Cerebellum (tissue), 4 donors: ENCODE measurements at places on chromosomes 6 and 20.

DNA sequence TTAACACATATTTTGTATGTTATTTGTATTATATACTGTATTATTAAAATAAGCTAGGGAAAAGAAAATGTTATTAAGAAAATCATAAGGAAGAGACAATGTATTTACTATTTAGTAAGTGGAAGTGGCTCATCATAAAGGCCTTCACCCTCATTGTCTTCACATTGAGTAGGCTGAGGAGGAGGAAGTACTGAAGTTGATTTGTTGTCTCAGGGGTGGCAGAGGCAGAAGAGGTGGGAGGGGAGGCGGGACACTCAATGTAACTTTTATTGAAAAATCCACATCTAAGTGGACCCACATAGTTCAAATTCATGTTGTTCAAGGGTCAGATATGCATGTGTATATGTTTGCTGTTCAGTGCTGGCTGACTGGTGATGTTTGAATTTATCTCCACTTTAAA lies 210.2 kb upstream of the CITED2 start:
- no peak for DNase-seq

DNA sequence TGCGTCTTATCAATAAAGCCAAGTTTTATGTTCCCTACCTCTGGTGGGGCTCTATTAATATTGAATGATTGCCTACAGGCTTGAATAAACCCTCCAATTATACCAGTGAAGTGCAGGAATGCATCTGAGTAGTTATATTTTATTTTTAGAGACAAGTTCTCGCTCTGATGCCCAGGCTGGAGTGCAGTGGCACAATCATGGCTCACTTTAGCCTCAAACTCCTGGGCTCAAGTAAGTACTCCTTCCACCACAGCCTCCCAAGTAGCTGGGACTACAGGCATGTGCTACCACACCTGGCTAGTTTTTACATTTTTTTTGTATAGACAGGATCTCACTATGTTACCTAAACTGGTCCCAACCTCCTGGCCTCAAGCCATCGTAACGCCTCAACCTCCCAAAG lies 26.1 kb upstream of the UBE2J1 start:
- DNase-seq, result no peak

DNA sequence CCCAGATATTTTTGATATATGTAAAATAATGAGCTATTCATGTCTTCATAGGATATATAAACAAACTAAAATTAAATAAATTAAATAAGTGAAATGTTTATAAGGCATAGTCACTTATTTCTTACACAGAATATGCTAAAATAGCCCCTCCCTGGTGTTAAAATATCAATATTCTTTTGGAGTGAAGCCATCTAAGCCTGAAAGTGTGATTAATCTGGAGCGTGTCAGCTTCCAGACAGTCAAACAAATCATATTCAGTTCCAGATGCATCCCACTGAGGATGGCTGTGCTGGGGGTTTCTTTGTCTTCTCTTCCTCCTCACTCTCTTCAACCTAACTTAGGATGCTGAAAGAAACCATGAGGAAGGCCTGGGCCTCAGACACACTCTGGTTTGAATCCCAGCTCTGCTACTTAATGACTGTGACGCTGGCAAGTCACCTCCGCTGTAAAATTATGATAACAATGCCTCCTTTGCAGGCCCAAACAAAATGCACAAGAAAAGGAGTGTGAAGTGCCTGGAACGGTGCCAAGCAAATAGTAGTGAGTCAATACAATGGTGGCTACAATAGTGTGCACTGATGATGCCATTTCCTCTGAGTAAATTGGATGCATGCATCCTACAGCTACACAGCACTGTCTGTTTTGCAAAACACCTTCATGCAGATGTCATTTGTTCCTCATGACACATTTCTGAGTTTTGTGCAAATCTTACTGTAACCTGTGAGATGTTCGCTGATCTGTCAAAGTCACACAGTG lies 161.4 kb downstream of the FOXC1 start:
- DNase-seq, result no peak

DNA sequence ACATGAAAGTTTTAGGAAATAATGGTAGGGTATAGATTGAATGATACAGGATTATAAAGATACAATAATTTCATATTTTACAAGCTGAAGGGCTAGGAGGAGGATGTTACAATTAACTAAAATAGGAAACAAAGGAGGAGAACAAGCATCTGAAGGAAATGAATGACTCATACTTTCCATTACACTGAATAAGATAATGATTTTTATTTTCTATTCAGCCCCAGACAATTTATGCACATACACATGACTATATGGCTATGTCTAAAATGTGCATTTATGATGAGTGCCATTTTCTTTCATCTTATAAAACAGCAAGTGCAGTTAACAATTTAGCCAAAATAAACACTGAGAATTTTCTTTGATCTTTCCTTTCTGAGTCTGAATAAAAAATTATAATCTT lies 994.6 kb upstream of the ADGRB3 start:
- no peak for DNase-seq

- no peak for DNase-seq
Observed at GRCh38 chr6:127606131-127606562, 29.2 kb downstream of the C6orf58 start.

- no peak for DNase-seq
Observed at GRCh38 chr6:52013035-52013434, 74.4 kb downstream of the PKHD1 start.

DNA sequence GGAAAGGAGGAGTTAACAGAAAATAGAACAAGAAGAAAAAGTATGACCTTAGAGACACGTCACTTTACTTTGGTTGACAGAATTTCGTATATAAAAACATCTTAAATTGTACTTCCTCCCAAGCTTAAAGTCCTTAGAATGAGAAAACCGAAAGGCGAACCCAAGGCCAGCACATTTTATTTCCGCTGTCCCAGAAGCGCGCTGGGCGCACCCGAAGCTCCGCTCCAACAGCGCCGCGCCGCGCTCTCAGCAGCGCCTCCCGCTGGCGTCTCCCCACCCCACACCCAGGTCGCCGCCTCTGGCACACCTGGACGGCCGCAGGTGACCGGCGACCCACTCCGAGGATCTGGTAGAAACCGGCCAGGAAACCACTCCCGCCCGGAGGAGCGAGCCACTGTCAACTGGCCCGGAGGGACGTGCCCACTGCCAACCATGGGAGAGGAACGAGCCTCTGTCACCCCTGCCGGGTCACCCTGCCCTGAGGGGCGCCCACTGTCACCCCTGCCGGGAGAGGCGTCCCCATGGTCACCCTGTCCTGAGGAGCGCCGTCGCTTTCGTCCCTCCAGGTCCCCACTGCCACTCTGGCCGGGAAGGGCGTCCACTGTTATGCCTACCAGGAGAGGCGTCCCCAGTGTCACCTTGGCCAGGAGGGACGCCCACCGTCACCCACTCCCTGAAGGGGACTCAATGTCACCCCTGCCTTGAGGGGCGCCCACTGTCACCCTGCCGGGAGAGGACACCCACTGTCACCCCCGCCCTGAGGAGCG lies 824 bp downstream of the MPC1 start:
- DNase-seq, result peak; percentile 22

DNA sequence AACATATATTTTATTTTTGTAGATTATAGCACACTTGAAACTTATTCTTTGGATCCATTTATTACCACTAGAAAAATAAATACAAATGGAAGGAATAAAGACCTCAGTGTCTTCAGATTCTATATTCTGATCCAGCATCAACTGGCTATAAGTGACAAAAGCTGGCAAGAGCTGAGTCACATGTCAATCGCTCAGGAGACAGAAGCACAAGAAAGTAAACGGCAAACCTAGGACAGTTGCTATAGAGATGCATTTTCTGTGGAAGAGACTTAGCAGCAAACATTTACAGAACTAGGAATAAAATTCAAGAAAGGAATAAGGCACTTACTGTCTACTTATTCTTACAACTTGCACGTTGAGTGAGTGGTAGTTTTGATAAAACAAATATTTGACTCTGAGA lies 230.4 kb downstream of the CLVS2 start:
- no peak for DNase-seq

DNA sequence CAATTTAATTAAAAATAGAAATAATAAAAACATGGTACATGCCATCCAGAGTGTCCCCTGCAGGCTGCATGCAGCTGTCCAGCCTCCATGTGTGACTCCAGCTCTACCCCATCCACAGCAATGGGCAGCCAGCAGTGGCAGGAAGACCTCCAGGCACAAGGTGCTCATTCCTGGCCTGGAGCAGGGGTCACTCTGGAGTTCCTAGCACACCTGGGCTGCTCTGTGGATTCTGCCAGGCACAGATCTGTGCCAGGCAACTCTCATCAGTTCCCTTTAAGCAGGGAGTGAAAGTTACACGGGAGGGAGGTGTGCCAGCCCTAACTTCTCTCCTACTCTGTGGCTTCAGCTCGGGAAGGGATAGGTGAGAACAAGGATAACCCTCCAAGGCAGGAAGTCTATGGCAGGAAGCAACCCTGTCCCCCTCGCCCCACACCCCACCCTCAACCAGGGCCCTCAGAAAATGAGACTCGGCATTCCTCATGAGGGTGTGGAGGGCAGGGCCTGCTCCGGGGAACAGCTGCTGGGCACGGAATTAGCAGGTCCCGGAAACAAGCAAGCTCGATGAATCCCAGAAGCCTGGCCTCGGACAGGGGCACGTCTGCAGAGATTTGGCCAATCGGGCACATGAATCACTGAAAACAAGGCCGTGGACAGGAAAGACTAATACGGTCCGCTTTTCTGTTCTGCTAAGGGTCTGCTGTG lies 10.0 kb downstream of the JPH2 start:
- no peak for DNase-seq

DNA sequence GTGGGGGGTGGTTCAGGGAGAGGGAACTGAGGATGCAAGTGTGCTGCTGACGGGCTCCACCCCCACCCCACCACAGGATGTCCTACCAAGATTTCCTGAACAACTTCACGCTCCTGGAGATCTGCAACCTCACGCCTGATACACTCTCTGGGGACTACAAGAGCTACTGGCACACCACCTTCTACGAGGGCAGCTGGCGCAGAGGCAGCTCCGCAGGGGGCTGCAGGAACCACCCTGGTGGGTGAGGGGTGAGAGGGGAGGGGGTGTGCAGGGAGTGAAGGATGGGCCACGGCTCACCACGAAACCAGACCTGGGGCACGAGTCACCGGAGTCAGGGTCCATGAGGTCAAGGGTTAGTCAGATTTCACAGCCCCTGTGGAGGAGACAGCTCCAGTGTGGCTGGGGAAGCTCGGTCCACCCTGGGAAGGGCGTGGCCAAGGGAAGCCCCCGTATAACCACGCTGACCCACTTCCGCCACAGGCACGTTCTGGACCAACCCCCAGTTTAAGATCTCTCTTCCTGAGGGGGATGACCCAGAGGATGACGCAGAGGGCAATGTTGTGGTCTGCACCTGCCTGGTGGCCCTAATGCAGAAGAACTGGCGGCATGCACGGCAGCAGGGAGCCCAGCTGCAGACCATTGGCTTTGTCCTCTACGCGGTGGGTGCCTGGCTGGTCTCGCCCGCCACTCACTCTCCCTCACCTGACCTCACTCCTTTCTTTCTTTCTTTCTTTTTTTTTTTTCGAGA lies 18.3 kb downstream of the CAPN11 start:
- no peak for DNase-seq

GRCh38 chr20:29443819-29444218 lies 1813.6 kb upstream of the DEFB115 start:
- DNase-seq, result no peak
